Activated naive CD8-positive, alpha-beta T cell treated with anti-CD3 and anti-CD28 coated beads, Interleukin-2, amount 50 U/mL, for 16 hours (primary cell): ENCODE measurements at places on chromosomes 13 and 19.

GRCh38 chr13:86003029-86003428 lies 203.8 kb upstream of the SLITRK6 start:
- no peak for DNase-seq

GRCh38 chr19:51821921-51822320 lies 27.0 kb downstream of the FPR3 start:
- DNase-seq, result no peak

DNA sequence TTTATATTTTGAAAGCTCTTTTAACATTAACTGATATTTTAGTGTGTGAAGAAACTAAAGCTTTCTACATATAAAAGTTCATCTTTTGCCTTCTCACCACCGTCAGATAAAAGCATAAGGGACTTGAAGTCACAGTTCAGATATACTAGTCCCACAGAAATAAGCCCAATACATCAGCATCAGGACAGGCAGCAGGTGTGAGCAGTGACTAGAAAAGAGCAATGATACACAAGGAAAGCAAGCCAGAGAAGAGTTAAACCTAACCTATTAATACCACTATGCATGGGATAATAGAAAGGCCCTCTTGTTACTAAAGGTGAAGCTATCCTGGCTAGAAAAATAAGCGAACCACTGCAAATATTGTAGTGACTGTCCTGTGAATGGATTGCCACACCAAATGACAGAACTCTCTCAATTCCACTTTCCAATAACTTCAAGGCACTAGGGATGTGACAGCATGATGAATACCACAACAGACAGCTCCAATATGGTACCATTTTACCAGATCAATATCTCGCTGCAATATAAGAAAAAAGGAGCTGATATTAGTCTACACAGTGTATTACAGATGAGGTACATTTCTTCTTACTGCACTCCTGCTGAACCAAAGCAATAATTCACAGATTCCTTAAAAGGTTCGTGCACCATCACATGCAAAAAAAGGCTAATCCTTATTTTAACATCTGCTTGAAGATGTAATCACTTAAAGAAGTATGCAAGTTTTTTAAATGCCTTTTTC lies 114.1 kb downstream of the DACH1 start:
- no peak for DNase-seq

DNA sequence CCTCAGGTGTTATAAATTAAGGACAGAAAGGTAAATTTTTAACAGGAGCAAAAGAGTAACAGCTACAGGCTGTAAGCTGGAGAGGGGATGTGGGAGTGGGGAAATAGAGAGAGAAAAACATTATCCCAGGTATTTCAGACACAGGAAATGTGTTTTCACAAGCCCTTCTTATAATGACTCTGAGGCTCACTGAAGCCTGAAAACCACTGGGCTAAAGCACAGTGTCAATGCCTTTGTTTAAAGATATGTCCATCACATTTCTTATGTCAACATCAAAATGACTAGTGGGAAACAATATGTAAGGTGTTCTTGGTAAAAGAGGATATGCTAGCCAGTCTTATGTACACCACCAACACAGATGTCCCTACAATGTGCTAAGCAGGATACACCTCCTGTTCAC lies 365.9 kb downstream of the FGF14 start:
- no peak for DNase-seq

DNA sequence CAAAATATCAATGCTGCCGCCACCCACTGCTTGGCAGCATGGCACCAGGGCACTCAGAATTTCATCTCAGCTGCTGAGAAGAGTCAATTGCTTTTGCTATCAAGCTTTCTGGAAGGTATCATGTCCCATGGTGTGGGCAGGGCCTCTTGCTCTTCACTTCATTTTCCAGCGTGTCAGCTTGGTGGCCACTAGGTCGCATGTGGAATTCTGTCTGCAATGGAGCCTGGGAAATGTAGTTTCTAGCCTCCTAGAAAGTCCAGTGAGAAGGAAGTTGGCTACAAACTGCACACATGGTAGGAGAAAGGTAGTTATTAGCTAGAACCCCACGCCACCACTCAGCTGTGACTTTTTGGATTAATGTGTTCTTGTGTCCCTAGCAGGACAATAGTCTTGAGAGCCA lies 105.3 kb downstream of the MYO16 start:
- no peak for DNase-seq

DNA sequence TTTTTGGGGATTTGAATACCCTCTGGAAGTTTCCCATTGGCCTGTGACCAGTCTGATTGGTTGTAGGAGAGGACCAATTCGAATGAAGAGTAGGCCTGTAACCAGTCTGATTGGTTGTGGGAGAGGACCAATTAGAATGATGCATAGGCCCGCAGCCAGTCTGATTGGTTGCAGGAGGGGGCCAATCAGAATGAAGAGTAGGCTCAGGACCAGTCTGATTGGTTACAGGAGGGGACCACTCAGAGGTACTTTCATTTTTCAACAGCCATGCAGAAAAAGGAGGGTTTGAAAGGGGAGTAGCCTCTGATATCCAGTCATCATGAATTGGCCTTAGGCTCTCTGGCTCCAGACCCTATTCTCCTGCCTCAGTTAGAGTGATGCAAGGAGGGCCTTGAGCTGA lies 30.4 kb upstream of the SLC1A5 start:
- no peak for DNase-seq

GRCh38 chr19:6952956-6953355 lies 65.6 kb downstream of the ADGRE1 start:
- no peak for DNase-seq

DNA sequence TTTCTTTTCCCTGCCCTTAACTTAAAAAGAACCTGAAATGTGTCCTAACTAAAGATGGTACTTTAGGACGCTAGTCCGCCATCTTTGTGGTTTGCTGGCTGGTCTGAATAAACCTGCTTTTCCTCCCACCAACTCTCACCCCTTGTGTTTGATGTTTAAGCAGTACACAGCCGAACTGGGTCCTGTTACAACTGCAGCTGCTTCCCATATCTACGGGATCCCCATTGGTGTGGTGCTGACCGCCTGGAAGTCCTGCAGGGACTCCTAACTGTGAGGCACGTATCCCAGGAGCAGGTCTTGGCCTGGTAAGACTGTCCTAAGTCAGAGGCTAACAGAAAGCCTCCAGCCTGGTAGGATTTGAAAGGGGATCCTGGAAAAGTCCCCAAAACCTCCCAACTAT lies 40.9 kb upstream of the VSTM2B start:
- no peak for DNase-seq
